Forelimb muscle (tissue), 1 donor: ENCODE measurements at places on chromosomes 13 and 19. TPM values are rescaled to one million over a fixed set of nuclear protein-coding genes. Genes with fewer than 3 reads are reported as not detected.

DNA sequence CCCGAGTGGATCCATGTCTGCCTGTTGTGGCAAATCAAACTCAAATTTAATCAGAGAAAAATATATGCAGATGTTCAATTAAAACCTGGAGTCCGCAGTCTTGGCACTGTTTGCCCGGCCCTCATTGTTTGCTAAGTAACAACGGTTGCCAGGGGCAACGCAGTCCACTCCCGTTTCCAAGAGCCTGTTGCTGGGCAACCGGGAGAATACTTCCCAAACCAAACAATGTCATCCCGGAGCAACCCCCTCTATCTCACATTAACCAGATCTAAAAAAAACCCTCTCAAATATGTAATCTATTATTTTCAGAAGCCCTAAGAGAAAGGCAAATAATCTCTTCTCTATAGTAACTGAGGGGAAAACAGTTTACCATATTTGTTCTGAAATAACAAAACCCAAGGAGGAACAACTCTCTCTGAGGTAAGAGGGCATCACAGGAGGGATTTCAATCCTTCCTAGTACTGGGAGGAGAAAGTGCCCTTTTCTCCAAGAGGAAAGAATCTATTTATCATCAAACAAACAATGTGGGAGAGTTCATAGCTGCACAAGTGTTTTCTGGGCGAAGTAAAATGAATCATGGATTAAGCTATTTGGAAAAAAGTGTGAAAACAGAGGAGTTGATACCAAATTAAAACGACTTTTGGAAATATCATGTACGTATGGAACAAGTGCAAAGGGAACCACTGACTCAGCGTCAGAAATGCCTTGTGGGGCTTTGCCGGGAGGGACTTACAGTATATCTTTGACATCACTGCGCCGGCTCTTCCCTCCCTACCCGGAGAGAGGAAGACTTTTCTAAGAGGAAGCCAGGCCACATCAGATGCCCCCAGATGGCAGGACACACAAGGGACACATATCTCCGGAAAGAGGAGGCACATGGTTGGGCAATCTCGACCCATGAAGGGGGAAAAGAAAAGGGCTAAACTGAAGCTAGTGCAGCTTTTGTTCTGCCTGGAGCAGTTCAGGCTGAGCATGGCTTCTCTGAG, 43.3 kb downstream of the RFX2 start:
- DNase-seq, result peak; percentile 98

- DNase-seq, result no peak
Observed at GRCh38 chr13:78398743-78399410, 204.5 kb downstream of the POU4F1 start.

- DNase-seq, result no peak
Observed at GRCh38 chr13:45162821-45163220, 38.0 kb downstream of the KCTD4 start.

The IGFL3 gene
- not detected for polyA plus RNA-seq

The TBXA2R gene
- polyA plus RNA-seq, result 1.7 TPM

- DNase-seq, result no peak
Observed at GRCh38 chr13:70237131-70237530, 128.9 kb upstream of the KLHL1 start.

DNA sequence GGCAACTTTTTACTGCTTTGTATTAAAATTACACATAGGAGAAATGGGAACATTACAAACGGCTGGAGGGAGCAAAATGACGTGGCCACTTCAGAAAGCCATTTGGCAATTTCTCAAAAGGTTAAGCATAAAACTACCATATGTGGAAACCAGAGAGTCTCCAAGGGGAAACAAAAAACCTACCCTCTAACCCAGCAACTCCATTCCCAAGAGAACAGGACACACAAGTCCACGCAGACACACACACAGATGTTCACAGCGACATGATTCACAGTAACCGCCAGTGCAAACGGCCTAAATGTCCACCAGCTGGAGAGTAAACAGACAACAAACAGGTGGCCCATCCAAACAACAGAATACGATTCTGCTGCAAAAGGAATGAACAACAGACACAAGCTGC, 37.2 kb downstream of the STK24 start:
- no peak for DNase-seq

The ZNF134 gene
- polyA plus RNA-seq, result 13.2 TPM

The BEST2 gene
- polyA plus RNA-seq, result not detected

DNA sequence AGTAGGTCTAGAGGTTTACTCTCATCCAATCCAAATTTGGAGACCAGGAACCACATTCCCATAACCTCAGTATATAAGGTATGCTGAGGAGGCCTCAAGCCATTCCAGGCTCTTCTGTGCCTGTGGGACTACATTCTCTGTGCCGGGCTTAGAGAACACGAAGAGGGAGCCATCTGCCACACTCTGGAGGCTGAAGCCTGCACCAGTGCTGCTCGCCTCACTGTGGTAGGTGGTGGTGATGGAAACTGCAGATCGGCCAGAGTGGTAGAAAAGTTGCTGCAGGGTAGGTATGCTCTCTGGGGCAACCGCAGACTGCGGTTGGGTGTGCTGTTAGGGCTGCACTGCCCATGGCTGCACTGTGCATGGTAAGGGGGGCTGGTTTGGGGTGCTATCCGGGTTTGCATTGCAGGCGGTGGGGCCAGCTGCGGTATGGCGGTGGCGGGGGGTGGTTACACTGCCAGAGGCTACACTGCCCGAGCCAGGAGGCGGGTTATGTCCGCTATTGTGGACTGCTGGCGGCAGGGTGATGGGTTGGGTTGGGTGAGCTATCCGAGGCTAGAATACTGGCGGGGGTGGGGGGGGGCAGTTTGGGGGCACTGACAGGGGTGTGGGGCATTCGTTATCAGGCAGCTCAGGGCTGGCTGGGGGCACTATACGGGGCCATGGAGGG, 145.0 kb downstream of the TNFRSF19 start:
- no peak for DNase-seq

DNA sequence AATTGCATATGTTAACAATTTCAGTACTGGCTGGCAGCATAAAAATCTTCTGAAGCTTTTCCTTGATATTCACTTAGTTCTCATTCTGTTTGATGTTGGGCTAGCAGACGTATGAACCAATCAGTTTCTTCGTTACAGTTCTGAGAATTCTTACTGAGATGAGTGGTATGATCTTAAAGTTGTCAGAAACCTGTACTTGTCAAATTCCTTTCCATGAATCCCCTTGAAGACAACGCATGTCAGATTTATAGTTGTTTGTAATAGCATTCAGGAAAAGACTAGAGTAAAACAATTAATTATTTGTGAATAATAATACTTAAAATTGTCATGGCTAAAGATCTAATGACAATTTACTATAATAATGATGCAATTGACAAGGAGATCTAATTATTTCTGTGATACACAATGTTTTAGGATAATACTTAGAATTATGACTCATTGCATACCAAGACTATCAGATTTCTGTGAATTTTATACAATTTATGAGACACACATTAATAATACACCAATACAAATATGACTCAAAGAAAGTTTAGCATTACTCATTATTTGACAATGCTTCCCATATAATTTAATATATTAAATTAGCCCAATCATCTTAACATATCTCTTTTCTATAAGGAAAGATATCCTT, 447.2 kb downstream of the RFC3 start:
- no peak for DNase-seq

GRCh38 chr19:495402-496111, 729 bp upstream of the MADCAM1 start:
- DNase-seq, result no peak

DNA sequence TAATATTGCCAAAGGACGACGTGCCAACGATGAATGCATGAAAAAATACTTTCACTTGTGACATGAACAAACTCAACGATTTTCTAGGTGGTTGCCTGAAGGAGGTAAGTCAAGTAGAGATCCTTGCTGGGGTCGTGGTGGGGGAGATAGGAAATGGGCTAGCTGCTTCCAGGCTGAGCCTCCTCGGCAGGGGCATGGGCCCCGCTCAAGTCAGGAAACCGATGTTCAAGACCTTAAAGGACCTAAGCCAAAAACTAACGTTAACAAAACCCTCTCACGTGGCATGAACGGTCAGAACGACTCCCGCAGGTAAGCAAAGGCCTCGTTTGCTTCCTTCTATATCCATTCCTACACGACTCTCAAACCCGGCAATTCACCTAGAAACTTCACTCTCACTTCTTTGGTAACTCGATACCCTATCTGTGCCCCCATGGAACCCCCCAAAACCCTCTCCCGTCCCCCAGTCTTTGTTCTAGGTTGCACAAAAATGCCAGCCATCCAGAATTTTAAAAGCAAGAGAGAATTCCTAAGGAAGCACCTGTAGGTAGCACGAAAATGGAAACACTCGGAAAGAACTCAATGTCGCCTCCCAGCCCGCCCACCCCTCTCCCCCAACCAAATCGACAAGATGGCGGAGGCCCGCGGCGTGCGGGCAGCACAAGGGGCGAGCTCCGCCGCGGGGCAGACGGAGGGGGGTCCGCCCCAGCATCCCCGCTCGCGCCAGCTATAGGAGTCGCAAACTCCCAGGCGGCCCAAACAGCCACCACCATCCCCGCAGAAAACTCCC, 13.6 kb downstream of the ACP4 start:
- DNase-seq, result no peak

DNA sequence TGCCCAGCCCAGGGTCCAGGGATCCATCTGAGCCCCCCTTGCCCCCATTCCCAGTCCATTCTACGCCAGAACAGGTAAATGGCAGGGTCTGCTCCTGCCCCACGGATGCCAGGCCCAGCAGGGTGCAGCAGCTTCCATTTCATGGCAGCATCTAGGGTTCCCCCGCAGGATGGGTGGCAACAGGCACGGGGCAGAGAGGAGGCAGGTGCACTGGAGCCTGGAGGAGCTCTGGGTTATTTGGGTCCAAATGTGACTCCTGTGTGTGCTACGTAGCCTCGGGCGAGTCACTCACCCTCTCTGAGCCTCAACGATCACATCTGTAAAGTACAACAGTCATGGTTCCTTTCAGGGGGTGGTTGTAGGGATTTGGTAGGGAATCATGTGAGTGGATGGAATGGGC, 27.4 kb downstream of the IL12RB1 start:
- no peak for DNase-seq

The TMEM272 gene
- polyA plus RNA-seq, result 0.29 TPM

DNA sequence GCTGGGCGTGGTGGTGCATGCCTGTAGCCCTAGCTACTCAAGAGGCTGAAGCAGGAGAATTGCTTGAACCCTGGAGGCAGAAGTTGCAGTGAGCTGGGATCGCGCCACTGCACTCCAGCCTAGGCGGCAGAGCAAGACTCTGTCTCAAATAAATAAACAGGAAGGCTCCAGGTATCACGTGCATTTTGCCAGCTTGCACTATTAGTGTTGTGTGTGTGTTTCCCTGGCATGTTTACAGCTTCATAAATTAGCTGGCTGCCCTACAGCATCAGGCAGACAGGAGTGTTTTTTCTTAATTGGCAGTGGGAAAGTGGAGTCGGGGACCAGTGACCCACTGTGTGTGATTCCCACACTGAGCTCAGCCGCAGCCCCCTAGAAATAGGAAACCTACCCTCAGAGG, 32.6 kb downstream of the SHISA2 start:
- no peak for DNase-seq

DNA sequence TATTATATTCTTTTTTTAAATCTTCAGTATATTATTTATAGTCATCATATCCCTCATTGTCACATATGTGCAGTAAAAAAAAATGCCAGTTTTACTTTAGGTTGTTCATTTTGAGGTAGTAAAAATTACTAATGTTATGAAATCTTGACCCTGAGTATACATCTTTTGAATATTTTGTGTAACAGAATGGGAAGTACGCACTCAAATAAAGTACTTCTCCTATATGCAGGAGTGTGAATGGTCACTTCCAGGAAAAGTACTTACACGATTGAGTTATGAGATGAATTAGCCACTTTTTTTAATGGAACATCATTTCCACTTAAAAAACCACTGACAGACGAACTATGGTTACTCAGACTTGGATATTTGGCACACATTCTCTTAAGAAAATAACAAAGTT, 58.5 kb downstream of the C13orf42 start:
- DNase-seq, result no peak

DNA sequence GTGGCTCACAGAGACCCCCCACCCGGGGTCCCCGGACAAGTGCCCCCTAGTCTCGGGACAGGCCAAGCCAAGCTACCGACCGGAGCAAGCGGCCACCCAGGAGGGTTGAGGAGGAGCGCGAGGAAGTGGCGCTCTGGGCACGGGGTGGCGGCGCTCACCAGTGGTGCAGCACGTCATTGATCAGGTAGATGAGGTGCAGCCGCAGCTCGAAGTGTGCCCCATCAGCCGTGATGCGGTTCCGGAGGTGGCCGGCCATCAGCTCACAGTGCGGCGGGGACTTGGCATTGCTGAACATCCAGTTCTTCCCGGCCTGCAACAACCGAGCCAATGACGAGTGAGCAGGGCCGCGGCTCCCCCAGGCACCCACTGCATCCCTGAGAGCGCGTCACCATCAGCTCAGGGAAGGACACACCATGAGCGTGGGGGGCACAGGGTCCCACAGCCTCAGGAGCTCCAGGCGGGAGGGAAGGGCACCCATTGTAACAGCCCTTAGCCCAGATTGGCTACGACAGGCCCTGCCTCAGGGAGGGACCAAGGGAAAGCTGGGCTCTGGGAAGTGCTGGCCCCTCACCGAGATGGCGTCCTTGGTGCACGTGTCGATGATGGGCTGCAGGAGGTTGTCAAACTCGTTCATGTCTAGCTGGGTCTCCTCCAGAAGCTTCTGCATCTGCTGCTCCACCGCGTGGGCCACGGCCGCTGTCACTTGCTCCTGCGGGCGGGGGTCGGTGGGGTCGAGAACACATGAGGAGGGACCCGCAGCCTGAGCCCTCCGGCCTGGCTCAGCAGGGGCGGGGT, 9.6 kb downstream of the CHERP start:
- DNase-seq, result no peak

- DNase-seq, result peak; percentile 73
Observed at GRCh38 chr19:40305403-40305802, 20.3 kb upstream of the AKT2 start.

GRCh38 chr19:53432088-53432661, 391 bp downstream of the ZNF761 start:
- no peak for DNase-seq

The MCF2L gene
- 22.5 TPM for polyA plus RNA-seq

- DNase-seq, result no peak
Observed at GRCh38 chr19:55041627-55042343, 3.7 kb upstream of the GP6 start.

DNA sequence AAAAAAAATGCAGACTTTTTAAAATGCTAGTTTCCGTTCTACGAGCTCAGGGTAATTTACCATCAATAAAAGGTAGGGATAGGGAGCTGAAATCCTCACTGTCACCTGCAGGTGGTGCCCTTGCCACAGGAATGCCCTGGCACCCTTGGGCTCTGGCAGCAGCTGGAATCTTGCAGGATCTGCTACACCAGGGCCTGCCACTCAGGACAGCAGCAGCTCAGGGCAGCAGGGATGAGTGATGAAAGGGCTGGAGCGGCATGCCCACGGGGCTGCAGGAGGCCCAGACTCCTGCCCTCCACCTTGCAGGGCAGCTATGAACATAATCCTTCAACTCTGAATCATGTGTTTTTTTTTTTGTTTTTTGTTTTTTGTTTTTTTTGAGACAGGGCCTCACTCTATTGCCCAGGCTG, 54.0 kb downstream of the GNG7 start:
- DNase-seq, result no peak

- DNase-seq, result no peak
Observed at GRCh38 chr19:13060964-13061927, 41.4 kb downstream of the LYL1 start.

- DNase-seq, result no peak
Observed at GRCh38 chr13:76976490-76976889, 15.4 kb upstream of the CLN5 start.
